ENCODE measurements at places on chromosomes 12 and 14.
A peak's percentile ranks its signal among the peaks of the same experiment; 100 is the strongest.

GRCh38 chr12:12992418-12993130 lies 7.5 kb downstream of the HEBP1 start:
- no peak for DNase-seq

DNA sequence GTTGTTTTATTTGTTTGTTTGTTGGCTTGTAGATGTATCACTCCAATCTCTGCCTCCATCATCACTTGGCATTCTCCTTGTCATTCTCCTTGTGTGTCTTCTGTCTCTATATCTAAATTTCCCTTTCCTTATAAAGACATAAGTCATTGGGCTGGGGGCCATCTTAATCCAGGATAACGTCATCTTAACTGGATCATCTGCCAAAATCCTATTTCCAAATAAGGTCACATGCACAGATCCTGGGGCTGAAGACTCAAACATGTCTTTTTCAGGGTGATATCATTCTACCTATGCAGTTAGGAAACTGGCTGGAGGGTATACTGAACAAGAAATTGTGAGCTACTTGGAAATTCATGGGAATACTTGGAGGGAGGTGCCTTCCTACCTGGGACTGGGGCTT lies 8.7 kb upstream of the CCDC60 start:
- DNase-seq = peak; percentile 88

DNA sequence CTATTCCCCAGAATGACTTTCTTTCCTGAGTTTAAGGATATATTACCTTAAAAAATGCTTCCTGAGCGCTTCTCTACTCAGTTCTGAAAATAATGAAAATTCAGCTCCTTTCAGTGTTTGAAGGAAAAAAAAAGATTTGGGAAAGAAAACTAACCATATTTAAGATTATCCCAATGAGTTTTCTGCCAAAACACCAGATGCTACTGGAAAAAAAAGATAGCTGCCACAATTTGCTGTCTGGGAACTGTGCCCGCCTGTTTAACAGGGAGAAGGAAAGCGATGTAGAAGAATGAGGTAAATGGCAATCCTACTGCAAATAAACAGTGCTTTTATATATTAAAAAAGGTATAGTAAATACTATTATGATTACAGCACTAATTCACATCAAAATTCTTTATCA lies 367.6 kb upstream of the PRICKLE1 start:
- peak; percentile 81 for DNase-seq

- peak; percentile 45 for DNase-seq
These were observed 195.6 kb downstream of the TTC7B start for GRCh38 chr14:90620568-90621077.

DNA sequence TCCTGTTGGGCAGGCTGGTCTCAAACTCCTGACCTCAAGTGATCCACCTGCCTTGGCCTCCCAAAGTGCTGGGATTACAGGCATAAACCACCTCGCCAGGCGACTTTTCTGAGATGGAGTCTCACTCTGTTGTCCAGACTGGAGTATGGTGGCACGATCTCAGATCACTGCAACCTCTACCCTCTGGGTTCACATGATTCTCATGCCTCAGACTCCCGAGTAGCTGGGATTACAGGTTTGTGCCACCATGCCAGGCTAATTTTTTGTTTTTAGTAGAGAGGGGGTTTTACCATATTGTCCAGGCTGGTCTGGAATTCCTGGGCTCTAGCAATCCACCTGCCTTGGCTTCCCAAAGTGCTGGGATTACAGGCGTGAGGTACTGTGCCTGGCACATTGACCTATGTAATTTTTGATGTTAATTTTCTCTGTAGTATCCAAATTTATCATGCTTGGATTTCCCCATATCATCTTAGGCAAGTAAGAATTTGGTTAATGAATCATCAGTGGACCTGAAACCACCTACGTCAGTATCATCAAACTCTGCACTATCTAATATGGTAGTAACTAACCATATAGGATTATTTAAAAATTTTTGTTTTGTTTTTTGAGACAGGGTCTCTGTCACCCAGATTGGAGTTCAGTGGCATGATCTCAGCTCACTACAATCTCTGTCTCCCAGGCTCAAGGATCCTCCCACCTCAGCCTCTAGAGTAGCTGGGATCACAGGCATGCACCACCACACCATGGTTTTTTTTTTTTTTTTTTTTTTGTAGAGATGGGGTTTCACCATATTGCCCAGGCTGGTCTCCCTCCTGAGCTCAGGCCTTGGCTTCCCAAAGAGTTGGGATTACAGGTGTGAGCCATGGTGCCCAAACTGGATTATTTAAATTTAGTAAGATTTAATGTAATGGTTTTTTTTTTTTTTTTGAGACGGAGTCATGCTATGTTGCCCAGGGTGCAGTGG lies 11.9 kb upstream of the ATP5F1B start:
- DNase-seq = no peak

- no peak for DNase-seq
These were observed 232.1 kb upstream of the SEL1L start for GRCh38 chr14:81765651-81766275.

DNA sequence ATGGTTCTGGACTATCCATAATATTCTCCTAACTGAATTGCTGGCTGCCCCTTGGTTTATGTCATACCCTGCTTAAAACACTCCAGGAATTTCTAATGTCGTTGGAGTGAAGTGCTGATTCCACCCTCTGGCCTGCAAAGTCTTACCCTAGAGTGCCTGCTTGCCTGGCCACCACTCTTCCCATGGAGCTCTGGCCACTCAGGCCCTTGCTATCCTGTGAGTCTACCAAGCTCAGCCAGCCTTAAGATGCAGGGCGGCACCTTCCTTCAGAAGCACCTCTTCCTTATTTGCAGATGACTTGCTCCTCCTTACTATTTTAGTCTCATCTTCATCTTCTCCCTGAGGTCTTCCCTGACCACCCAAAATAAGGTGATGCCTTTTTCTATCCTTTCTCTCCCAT lies 35.3 kb downstream of the SLC6A15 start:
- no peak for DNase-seq

DNA sequence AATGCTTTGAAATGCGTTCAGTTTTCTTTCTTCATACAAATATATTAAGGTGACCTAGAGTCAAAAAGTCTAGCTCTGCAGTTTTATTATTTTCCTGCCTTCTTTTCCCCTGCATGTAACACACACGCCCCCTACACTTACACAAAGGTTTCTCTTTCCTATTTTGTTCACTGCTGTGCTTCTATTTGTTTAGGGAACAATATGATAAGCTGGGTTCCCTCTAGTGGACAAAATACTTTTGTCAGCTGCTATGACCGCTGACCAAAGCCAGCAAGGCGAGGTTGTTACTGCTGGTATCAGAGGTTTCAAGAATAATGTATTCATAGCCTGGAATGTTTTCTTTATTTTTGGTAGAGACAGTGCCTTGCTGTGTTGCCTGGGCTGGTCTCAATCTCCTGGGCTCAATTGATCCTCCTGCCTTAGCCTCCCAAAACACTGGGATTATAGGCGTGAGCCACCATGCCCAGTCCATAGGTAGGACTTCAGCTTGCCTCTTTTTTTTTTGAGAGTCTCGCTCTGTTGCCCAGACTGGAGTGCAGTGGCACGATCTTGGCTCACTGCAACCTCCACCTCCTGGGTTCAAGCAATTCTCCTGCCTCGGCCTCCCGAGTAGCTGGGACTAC lies 33.4 kb downstream of the FNTB start:
- DNase-seq = no peak

DNA sequence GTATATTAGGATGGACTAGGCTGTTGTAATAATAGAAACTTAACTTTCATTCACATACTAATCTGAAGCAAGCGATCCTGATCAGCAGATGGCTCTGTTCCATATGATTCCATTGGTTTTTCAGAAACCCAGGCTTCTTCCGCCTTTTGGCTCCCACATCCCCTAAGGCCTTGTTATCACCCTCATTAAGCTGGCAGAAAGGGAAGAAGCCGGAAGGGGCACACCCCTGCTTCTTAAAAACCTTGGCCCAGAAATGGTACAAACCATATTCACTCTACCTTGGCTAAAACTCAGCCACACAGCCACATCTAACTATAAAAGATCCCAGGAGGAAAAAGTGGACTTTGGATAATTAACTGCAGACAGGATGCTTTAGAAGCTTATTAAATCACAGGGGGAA lies 329.2 kb downstream of the PCNX1 start:
- peak; percentile 65 for DNase-seq

- no peak for DNase-seq
These were observed 235.5 kb upstream of the PDE3A start for GRCh38 chr12:20132818-20133217.

- no peak for DNase-seq
These were observed 29.6 kb downstream of the CCDC62 start for GRCh38 chr12:122803937-122804336.

GRCh38 chr14:90567991-90568390 lies 171.2 kb downstream of the CALM1 start:
- DNase-seq = no peak

- no peak for DNase-seq
These were observed 85.0 kb downstream of the TMTC1 start for GRCh38 chr12:29698756-29699155.
